GM13976 (cell line): ENCODE measurements at places on chromosomes 12 and 14.

DNA sequence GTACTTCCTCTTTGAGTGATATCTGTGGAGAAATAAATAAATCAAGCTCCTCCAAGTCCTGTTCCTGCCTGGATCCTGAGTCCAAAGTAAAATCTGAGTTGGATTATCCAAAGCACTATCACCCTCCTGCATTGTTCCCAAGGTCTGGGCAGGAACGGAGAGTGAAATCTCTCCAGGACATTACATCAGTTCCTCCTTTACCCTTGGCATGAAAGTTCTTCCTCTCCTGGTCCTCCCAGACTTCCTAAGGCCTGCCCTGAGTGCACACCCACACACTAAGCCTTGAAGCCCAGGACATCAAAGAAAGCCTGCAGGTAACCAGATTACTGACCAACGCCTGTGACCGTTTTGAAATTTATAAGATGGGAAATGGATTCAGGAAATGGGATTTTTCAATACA, 206.8 kb upstream of the BCL2L14 start:
- DNase-seq = no peak

- no peak for DNase-seq
Observed at GRCh38 chr14:96851694-96852381, 54.7 kb downstream of the VRK1 start.

DNA sequence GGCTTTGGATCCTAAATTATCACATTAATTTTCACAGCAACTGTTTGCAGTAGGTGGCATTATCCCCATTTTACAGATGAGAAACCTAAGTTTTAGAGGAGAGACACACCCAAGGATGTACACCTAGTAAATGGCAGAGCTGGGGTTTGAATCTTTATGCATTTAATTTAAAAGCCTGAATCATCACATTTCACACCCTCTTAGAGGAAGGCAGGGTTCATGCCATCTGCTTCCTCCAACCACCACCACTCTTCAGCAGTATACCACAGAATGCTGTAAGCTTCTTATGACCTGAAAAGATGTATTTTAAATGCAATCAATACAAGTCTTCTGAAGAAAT, 90.3 kb downstream of the CRADD start:
- DNase-seq = no peak

DNA sequence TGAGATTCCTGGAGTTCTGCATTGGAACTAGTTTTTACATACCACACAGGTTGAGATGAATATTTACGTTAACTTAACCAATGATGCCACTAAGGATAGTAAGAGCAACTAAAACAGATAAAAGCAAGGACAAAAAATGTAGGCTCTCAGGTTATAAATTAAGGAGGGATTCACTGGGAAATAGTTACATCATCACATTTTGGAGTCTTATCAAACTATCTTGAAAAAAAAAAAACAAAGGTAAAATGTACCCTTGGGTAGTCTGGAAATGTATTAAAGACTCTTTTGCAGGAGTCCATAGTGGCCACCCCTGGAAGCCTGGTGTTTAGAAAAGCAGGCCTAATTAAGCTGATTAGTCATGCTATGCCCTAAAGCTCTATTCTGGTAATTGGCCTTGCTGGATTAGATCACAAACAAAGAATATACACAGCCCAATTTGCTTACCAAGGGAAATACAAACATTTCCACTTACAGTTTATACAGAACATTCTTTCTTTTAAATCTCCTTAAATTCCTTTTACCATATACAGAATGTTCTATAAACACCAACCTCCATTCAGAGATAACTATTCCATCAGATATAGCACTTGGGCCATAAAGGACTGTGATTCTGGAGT, 39.3 kb downstream of the SLC25A47 start:
- no peak for DNase-seq

- no peak for DNase-seq
Observed at GRCh38 chr12:77667101-77667500, 163.6 kb upstream of the NAV3 start.

- peak; percentile 52 for DNase-seq
Observed at GRCh38 chr12:93139028-93139665, 210.1 kb upstream of the EEA1 start.

DNA sequence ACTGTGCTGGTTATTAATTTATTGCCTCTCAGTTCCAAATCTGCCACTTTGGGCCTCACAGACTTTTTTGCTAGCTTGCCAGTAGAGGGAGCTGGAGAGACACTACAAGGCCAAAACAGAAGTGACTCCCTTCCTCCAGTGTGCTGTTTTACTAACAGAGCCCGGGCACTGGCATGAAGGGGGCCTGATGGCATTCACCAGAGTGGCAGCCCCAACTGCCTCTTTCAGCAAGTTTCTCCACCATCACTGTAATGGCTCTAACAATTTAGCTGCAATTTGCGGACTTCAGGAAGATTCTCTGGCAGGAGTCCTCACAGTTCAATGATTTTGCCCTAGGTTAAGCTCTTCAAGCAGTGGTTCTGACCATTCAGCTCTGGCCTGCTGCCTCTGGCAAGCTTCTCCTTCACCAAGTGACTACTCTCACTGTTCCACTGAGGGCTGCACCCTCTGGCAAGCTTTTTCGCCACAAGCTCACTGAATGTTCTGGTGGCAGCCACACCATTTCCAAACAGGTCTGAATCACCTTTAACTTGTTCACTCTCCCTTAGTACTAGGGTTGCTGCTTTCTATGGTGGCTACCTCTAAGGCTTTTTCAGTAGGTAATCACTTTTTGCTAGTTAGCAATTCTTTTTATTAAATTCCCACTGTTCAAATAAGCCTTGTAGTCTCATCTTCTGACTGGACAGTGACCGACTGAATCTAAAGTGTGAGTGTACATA, 104.9 kb downstream of the ZC3H14 start:
- DNase-seq = peak; percentile 63

DNA sequence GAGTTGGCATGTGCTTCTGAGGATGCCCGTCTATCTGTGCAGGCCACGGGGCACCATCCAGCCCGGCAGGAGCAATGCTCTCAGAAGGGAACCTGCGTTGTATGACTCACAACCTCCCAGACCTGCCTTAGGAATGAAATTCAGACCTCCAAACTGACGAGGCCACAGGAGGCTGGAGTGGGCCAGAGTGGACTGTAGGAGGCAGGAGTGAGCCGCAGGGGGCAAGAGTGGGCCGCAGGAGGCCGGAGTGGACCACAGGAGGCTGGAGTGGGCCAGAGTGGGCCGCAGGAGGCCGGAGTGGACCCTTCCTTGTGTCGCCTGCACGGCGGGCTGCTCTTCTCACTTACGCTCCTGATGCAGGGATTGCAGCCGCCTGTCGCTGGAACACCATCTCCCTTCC, 11.1 kb upstream of the FBRSL1 start:
- DNase-seq = no peak

DNA sequence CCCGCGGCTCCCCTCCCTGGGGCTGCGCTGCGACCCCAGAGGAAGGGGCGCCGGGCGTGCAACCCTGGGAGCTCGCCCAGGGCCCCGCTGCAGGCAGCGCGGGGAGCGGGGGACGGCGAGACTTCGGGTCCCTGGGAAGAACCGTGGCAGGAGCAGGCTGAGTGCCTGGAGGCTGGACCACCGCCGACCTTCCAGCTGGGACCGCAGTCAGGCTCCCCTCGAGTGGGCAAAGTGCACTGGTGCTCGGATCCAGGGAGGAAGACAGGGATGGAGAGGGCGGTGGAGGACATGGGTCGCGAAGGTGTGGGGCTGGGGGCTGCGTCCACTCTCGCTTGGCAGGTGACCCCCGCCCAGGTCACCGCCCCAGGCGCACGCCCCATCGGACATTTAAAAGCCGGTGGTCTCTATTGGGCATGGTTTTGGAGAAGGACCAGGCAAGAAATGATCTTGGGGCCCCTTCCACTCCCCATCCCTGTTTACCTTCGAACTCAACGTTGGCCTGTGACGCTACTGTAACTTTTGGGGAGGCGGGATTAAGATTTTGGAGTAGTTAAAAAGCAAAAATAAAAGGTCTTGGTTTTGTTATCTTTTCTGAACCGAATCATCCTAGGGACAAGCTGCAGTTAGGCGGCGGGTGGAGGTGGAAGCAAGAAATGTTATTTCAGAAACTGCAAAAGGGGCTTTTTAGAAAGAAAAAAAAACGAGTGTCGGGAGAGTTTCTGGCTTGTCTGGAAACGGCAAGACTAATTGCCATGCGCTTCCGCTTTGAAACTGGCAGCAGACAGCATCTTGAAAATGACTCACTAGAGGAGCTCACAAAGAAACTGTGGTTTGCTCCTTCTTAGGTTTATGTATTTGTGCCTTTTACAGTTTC, 1.0 kb downstream of the ELK3 start:
- peak; percentile 81 for DNase-seq

DNA sequence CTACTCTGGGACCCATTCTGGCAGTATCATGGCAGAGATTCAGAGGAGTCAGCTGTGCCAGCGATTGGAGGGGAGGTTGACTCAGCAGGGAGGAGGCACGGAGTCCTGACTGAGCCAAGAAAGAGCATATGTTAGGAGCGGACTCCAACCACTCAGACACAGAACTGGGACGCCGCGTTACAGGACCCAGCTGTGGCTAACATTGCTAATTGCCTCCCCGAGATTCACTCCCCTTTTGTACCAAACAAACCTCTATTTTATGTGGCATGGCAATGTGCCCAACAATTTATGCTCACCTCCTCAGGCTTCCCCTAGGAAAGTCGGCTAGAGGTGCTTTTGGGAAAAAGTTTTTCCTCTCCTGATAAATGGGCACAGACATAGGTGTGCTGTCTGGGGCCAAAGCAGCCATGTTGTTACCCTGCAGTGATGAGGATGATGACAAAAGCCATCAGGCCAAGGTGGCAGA, 15.2 kb upstream of the CLIP1 start:
- no peak for DNase-seq

DNA sequence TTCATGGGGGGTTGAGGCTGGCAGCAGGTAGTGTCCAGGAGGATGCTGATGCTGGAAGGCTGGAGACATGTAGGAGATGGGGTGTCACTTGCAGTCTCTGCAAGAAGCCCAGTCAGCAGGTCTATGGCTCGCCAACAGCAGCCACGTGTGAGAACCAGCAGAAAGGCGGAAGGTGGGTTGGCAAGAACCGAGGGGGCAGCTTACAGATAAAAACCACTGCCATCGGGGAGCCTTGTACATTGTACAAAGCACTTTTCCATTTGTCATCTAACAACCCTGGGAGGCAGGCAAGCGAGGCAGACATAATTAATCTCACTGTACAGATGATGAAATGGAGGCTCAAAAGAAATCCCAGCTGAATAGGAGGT, 167.2 kb downstream of the KCNA5 start:
- DNase-seq = no peak

DNA sequence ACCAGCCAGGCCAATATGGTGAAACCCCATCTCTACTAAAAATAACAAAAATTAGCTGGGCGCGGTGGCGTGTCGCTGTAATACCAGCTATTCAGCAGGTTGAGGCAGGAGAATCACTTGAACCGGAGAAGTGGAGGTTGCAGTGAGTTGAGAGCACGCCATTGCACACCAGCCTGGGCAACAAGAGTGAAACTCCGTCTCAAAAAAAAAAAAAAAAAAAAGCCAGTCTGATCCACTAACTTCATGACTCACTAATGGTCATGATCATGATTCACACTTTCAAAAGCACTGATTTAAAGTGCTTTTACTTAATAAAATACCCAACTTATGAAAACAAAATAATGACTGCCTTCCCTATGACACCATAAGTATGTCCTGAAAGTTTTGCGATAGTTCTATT, 38.4 kb upstream of the CPM start:
- DNase-seq = no peak

- DNase-seq = no peak
Observed at GRCh38 chr14:41805633-41806032, 199.0 kb downstream of the LRFN5 start.

DNA sequence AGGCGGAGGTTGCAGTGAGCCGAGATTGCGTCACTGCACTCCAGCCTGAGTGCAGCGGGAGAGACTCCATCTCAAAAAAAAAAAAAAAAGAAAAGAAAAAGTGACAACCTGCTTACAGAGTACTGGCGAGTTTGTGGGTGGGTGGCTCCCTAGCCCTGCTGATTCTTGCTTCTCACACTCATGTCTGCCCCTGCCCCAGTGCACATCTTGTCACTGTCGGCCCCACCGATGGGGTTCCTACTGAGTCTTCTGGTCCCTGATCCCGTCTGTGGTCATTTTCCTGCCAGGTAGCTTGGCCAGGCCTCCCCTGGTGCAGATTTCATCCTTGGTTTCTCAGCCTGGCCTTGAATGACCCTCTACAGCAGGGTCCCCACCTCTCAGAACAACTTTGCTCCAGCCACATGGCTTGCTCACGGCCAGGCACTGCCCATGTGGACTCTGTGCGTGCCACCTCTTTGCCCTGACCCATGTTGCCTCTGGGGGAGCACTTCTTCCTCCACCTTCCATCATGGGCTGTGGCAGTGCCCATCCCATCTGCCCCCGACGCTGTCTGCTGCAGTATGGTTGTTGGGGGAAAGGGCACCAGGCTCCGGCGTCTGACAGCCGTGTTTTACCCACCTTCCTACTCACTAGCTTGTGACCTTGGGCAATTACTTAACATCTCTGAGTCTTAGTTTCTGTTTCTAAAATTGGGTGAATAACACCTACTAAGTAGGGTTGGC, 2.1 kb upstream of the PTPN6 start:
- DNase-seq = no peak

GRCh38 chr14:97441740-97442362, 644.7 kb downstream of the VRK1 start:
- no peak for DNase-seq

GRCh38 chr14:24960816-24961215, 89.1 kb downstream of the STXBP6 start:
- DNase-seq = no peak

DNA sequence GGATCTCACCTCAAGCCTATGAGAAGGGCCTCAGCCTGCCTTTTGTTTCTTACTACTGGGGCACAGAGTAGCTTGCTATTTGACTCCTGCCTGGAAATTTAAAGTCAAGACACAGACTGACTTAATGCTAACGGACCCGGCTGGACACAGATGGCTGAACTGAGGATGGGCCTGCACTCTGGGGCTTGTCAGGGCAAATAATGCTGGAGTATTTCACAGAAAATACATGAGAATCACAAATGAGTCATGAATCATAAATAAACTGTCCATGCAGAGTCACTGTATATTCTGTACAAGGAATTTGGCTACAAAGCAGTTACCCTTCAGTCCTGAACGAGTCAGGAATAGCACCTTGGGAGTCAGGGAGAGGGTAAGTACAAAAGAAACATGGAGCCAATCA, 683.2 kb upstream of the FOXG1 start:
- no peak for DNase-seq

DNA sequence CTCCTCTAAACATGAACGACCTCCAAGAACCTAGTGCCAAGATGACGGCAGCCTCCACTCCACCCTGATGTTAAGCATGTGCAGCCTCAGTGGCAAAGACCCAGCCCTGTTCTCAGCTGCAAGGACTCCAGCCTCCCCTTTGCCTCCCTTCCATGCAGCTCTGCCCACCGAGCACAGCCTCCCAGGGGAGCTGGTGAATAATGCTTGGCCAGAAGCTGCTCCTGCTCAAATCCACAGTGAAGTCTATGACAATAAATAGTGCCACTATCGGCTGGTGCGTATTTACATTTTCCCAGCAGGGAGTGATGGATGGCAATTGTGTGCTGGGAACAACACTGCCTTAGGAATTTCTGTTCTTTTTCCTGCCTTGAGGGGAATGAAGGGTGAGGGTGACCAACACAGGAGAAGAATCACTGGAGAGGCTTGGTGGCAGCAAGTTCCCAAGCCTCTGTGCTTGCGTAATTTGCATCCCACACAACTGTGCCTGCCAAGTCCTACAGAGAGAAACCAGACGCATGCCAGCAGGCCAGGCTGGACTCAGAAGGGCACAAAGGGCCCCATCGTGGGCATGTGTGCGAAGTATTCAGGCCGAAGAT, 29.9 kb upstream of the TC2N start:
- no peak for DNase-seq
